ENCODE measurements at places on chromosomes 12 and 14.

DNA sequence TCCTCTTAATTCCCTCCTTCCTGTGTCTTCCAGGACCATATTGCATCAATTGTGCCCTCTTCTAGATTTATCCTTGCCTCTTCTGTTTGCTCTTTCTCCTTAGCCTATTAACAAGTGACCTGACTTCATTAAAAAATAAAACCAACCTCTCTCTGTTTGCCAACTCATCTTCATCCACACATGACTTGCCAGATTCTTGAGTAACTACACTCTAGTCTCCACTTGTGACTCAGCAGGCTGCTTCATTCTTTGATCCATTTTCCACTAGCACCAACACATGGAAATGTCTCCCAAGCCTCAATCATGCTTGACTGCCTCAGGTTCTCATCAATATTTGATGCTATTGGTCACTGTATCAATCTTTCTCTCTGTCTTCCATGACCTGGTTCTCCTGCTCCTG is 492.4 kb upstream of the TMPO start:
- no peak for DNase-seq

GRCh38 chr12:2548081-2548480 is 246.7 kb upstream of the FKBP4 start:
- no peak for DNase-seq

DNA sequence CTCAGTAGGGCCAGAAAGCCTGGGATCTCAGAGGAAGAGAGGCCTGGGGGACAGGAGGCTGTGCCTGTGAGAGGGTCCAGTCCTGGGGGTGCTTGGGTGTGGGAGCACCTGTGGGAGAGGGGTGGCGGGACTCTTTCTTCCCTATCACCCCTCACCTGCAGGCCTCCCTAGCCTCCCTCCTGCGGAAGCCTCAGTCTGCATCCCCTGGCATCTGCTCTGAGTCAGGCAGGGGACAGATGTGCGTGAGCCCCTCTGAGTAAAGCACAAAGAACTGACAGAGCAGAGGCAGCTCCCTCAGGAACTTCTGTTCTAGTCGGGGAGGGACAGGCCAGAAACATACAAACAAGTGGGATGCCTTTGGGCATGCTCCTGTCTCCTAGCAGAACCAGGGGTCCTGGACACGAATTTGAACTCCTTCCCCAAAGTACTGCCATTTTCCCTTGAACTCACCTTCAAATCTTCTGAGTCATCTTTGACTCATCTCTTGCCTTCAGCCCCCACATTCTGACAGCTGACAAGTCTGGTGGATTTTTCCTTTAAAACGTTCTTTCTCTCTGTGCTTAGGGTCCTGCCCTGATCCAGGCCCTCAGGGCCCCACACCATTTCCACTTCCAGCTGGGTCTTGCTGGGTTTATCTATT is 8.5 kb upstream of the HSP90AA1 start:
- no peak for DNase-seq

DNA sequence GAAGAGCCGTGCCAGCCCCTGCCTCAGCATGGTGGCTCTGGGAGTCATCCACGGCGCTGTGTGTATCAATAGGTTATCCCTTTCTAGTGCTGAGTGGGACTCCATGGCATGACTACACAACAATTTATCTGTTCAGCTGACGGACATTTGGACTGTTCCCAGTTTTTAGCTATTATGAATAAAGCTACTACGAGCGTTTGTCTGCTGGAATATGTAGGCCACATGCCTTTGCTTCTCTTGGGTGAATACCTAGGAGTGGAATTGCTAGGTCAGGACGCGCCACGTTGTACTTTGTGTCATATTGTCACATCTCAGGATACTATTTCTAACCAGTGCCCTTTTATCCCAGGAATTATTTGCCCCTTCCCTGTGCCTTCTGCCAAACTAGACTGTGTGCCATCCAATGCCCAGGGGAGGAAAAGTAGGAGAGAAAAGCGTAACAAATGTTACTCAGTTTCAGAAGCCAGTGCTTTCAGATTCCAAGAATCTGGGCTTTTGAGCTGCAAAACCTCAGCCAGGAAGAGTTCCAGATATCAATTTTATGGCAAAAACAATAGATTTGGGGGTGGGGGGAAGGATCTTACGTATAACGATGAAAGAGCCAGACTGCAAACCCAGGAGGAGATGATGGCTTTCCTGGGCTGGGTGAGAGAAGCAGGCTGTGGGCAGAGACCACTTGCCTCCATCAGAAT is 62.5 kb upstream of the NCOR2 start:
- DNase-seq, result no peak

DNA sequence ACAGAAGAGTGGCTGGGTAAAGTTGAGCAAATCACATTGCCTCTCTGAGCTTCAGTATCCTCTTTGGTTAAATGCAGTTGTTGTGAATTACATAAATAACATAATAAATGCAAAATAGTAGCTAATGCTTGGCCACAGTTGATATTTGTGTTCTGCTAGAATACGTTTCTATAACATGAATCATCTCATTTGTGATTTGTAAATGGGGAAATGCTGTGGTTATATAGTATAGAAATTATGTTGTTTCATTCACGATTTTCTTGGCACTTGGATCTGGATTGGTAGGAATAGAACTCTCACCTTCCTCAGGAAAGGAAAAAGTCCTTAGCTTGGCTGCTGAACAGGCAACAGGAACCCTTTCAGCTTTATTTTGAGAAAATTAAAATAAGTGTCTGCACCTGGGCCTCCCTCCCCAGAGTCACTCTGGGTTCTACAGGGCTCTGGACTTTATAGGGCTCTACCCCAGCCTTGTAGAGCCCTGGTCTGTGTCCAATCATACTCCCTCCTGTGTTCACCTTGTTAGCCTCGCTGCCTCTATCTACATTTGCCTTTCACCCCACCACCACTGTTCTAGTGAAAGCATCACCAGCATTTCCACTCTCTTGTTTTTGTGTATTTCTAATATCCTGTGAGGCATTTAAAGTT is 107.7 kb upstream of the BCAT1 start:
- DNase-seq, result no peak

GRCh38 chr12:22994316-22994675 is 369.3 kb downstream of the ETNK1 start:
- no peak for DNase-seq

DNA sequence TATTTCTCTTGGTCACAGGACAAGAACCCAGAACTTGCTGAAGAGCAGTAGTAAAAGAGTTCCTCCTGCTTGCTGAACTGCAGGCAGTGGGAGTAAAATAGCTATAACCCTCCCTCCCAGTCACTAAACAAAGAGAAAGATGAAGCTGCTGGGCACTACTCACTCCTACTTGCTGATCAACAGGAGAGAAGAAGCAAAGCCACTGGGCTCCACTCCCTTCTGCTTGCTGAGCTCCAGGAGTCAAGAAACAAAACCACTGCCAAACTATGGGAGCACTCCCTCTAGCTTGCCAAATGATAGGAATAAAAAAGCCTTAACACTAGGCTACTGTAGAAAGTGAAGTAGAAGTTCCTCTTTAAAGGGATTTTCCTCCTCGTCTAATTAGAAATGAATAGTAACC is 155.3 kb downstream of the RASSF9 start:
- DNase-seq, result no peak

DNA sequence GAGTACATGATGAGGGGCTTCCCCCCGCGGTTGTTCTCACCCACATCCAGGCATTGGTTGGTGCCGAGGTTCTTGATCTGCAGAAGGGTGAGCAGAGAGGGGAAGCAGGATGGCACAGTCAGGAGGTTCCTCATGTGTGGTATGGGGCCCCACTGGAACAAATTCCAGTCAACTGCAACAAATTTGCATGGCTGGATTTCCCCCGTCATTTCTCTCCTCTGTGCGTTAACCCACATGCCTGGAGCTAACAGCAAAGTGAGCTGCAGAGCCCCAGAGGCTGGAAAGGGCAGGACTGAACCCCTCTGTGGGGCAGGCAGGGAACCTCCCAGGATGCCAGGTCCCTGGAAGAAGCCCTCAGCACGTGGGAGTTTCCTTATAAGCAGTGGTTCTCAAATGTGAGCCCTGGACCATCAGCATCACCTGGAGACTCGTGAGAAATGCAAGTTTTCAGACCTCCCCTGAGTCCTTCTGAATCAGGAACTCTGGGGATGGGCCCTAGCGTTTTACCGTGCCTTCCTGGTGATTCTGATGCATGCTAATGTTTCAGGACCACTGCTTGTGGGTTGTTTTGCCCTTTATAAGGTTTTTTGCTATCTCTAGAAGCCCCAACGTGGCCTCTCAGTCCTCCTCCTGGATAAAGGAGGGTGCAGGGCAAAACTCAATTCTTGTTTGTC is 11.0 kb upstream of the CELA1 start:
- DNase-seq, result no peak

- DNase-seq, result no peak
Observed at GRCh38 chr12:22935090-22935489, 310.1 kb downstream of the ETNK1 start.

- DNase-seq, result no peak
Observed at GRCh38 chr12:114340231-114340630, 65.7 kb downstream of the TBX5 start.

All from activated CD8-positive, alpha-beta memory T cell treated with anti-CD3 and anti-CD28 coated beads for 4 hours (primary cell).